Kidney (tissue), 22 donors: ENCODE measurements at places on chromosomes 7 and 10. TPM values are rescaled to one million over a fixed set of nuclear protein-coding genes. Genes with fewer than 3 reads are reported as not detected.

UCMA gene
- not detected for polyA plus RNA-seq

ASZ1 gene
- polyA plus RNA-seq, result not detected

MCM10 gene
- polyA plus RNA-seq, result not detected

OPN1SW gene
- not detected for polyA plus RNA-seq

ERV3-1 gene
- 6.5 TPM for polyA plus RNA-seq

LIPM gene
- polyA plus RNA-seq, result not detected

DNA sequence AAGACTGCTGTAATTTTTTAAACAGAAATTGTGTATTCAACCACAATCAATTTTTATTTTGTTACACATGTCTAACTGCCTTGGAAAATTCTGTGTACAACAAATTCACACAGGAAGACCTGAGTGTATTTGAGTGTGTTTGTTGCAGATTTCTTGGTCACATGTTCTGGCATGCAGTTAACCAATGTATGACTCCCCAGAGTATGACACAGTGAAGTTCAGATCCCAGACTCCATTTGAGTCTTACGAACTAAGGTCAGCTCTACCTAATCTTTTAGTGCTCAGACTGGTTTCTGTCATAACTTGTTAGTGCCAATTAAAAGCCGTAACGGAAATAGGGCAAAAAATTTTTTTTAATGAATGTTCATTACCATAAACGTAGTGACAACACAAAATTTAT is 5.8 kb downstream of the GNAI1 start:
- no peak for DNase-seq

- no peak for DNase-seq
Measured at GRCh38 chr7:134845461-134845860, 66.0 kb downstream of the CALD1 start.

- DNase-seq, result no peak
Measured at GRCh38 chr7:32069116-32069650, 1.0 kb downstream of the PDE1C start.
